ENCODE measurements at places on chromosomes 3 and 15.

DNA sequence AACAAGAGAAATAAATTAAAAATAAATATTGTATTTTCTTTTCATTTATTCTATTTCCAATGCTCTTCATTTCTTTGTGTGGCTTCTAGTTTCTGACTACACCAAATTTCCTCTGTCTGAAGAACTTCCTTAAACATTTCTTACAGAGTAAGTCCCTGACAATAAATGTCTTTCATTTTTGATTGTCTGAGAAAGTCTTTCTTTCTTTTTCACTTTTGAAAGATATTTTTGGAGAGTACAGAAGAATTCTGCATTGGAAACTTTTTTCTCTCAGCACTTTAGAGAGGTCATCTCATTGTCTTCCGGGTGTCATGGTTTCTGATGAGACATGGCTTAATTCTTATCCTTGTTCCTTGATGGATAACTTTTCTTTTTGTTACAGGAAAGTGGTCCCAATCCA is 119.6 kb downstream of the MOBP start:
- no peak for DNase-seq

GRCh38 chr3:42764115-42764514 is 8.9 kb downstream of the CCDC13 start:
- no peak for DNase-seq

DNA sequence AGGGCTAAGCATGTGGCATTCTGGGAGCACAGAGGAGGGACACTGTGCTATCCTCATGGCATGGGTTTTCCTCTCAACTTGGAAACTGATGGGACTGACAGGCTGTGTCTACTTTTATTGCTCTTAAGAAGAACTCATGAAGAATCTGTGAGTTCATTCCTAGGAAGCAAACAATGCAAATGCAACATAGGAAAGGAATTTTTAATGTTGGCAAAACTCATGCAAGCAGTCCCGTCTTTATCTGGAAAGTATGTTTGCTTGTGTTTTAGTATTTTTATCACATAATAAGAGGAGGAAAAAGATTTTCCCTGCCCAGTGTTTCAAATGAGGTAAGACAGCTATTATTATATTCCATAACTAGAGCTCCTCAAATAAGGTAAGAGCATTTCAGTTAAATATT is 89.7 kb downstream of the TRIM42 start:
- no peak for DNase-seq

GRCh38 chr3:74173090-74173489 is 441.4 kb downstream of the CNTN3 start:
- no peak for DNase-seq

DNA sequence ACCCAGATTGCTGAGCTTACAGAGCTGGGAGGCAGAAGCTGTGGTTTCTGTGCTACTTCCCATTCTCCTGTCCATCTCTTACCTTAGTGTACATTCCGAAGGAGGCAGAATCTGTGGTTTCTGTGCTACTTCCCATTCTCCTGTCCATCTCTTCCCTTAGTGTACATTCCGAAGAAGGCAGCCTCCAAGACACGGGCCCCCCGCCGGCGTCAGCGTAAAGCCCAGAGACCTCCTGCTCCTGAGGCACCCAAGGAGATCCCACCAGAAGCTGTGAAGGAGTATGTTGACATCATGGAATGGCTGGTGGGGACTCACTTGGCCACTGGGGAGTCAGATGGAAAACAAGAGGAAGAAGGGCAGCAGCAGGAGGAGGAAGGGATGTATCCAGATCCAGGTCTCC is 11.2 kb downstream of the NUTM1 start:
- no peak for DNase-seq

DNA sequence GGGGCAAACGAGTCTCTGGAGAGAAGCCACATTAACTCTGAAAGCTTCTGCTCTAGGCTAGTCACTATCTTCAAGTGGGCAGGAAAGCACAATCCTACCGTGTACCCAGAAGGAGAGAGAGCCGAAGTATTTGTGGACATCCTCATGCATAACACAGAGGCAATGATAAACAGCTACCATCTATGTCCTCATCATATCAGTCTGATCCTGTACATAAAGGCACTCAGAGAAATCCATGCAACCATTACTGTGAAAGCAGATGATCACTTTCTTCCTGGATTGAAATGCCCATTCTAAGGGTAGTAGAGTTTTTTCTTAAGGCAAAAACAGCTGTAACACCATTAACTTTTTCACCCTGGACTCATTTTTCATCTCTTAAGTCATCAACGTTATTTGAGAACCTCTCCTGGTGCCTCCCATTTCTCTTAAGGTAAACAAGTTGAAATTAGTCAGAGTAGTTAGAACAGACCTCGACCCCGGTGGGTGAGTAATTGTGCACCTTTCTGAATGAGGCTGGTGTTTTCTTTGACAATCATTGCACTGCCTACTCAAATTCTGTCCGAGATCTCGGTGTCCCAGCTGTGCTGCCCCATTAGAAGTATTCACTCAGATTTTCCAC is 327.4 kb downstream of the SHQ1 start:
- peak; percentile 12 for DNase-seq

GRCh38 chr3:8507496-8507895 is 5.9 kb downstream of the LMCD1 start:
- DNase-seq: no peak
